Globus pallidus (tissue), 1 donor: ENCODE measurements at places on chromosomes 1 and 21.

- DNase-seq: peak; percentile 6
These were observed 23.3 kb downstream of the CELA3A start for GRCh38 chr1:22024485-22025367.

GRCh38 chr1:118302145-118302544 lies 117.1 kb upstream of the SPAG17 start:
- no peak for DNase-seq

- no peak for DNase-seq
These were observed 8.9 kb downstream of the RALGPS2 start for GRCh38 chr1:178733972-178734371.

GRCh38 chr1:175195281-175195680 lies 2.7 kb upstream of the KIAA0040 start:
- no peak for DNase-seq

GRCh38 chr21:26686278-26686677 lies 113.2 kb upstream of the CYYR1 start:
- no peak for DNase-seq

GRCh38 chr1:95084317-95085176 lies 11.8 kb upstream of the ALG14 start:
- peak; percentile 66 for DNase-seq

DNA sequence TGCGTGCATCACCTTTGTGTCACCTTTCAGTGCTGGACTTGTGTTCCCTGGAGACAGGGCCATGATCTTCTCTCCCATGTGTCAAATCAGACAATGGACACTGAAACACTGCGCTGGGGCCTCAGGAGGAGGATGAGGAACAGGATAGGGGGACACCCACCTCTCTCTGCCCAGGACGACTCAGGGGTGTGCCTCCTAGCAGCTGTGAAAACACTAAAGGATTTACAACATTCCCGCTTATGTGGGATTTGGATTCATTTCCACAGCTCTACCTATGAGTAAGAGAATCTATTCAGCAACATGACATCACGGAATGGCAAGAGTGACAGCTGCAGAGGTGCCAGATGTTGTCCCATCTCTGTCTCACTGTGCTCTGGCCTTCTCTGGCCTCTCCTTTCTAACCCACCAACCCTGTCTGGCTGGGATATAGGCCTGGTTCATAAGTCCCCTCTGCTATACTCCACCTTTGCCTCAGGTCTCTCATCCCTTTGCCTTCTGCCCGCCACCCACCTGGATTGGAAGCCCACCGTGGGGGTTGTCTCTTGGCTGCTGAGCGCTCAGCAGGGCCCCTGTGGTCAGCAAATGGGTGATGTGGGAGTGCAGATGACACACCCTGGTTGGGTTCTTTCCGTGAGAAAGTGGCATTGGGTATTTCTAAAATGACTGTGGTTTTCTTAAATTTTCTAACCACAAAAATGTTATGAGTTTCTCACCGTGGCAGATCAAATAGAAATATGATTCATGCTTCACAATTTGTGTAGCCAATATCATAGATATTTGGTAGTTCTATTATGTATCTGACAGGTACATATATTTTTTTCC lies 47.1 kb upstream of the TLR5 start:
- no peak for DNase-seq

GRCh38 chr1:3012456-3013291 lies 8.6 kb upstream of the ACTRT2 start:
- peak; percentile 72 for DNase-seq

- no peak for DNase-seq
These were observed 181.9 kb downstream of the LMO4 start for GRCh38 chr1:87510540-87510939.

GRCh38 chr1:79711001-79711431 lies 704.5 kb upstream of the ADGRL4 start:
- DNase-seq: no peak

DNA sequence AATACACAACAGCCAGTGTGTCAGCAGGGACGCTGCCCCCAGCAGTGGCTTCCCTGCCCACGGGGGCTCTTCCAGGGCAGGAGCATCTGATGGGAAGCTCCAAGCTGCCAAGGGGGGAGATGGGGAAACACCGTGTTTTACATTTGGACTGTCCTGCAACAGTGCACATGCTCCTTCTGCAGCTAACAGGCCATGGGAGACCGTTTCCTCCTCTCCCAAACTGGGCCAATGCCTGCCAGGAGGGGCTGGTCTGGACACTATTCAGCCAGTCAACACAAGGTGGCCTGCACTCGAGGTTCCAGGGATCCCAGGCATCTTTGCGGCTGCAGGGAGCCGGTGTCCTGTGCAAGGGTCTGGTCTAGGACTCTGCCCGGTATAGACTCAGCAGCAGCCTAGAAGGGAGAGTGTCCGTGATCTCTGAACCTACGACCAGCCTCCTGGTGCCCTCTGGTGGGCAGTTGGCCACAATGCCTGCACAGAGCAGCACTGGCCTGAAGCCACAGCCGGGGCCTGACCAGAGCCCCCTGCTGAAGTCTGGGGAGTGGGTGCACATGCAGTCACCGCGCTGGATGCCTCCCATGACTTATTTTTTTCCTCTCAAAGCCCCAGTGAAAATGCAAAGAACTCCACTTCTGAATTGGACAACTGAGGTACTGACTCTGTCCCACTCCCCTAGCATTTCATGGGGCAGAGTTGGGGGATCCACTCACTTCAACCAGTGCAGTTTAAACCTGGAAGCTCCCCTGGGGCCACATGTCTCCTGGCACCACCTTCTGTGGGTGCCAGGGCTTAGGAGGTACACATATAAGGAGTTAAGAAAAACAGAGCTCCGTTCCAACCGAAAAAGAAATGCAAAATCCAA lies 33.3 kb downstream of the RCC2 start:
- DNase-seq: peak; percentile 43

DNA sequence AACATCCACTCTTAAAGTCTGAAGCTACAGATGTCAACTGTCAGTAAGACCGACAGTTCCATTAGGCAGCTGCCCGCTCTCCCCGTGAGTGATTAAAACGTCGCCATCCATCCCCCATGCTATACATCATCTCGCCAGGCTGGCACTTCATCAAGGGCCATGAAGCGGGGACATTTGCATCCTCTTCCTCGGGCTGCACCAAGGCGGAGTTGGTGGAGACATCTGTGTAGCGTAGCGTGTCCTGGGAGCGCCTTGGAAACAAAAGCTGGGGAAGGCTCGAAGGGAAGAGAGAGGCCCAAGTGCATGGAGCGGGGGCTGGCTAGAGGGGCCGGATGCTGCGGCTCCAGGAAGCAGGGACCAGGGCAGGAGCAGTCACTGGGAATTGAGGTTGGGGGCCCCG lies 250.1 kb downstream of the KAZN start:
- no peak for DNase-seq

- DNase-seq: no peak
These were observed 13.3 kb downstream of the NADK start for GRCh38 chr1:1764876-1765470.

DNA sequence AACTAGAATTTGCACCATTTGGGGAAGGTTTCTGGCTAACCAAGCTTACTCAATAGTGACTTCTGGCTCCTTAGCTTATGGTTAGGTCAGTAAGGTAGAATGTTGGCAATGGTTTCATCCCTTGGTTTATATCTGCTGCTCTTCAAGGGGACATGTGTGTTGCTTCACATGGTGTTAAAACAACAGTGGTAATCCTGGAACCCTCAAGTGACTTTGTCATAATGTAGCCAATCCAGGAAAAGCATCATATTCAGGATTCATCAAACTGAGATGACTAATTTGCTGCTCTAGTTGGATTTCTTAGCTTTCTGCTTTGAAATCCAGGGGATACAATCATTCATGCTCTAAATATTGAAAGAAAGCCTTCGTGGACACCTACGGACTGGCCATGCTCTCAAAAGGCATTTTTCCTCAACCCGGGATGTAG lies 108.7 kb downstream of the RGL1 start:
- no peak for DNase-seq

DNA sequence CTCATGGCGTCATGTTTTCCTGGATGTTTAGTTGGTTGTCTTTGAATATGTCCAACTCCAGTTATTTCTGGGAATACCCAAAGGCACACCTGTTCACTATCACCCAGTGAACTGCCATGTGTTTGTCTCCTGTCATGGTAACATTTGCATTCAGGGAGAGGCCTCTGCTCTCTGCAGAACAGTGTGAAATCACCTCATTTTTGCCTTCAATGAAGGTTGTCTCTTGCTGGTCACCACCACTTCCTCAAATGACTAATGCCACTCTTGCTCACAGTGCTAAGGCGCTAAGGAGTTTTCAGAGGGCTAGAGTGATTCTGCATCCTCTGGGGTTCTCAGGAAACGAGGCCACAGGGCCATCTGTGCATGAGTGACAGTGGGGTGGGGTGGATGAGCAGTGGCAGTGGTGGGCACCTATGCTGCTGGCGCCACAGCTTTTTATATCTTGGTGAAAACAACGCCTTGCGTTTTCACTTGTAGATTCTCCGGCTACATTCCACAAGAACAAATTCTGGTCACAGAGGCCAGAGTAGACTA lies 60.0 kb upstream of the ATP5PO start:
- peak; percentile 3 for DNase-seq

DNA sequence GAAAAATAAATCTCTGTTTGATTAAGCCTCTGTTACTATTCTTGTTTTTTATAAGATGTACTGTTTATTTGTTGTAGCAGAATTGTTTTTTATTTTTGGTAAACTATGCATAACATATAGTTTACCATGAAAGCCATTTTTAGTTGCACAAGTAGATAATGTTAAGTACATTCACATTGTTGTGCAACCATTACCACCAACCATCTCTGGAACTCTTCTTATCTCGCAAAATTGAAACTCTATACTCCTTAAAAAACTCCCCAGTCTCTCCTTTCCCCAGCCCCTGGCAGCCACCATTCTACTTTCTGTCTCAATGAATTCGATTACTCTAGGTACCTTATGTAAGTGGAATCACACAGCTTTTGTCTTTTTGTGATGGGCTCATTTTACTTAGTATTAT lies 27.4 kb upstream of the UHMK1 start:
- DNase-seq: no peak

GRCh38 chr1:39969048-39969447 lies 14.1 kb downstream of the MFSD2A start:
- DNase-seq: no peak

DNA sequence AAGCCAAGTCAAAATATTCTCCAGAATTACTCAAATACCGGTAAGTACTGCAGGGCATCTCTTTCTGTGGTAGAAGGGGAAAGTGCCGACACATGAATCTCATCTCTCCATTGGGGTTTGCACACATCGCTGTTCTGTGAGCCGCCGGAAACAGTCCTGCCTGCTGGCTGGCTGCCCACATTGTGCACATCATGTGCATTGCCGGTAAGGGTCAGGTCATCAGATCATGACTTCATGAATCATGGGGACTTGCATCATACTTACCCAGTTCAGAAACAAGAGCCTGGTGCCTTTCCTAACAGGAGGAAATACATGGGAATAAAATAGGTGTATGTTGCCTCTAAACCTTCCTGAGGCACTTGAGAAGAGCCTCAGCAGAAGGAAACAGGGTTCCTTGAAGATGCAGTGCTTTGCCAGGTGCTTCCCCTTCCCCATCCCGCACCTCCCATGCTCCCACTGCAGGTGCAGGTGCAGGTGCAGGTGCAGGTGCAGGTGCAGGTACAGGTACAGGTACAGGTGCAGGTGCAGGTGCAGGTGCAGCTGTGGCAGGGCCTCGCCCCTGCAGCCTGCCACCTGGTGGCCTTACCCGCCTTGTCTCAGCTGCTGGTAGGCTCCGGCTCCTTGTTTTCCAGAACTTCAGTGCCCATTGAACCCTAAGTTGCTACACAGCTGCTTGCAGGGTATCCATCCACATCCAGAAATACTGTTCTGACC lies 26.5 kb downstream of the GPR137B start:
- no peak for DNase-seq

- no peak for DNase-seq
These were observed 103.8 kb downstream of the TNFSF18 start for GRCh38 chr1:172946814-172947507.

- DNase-seq: no peak
These were observed 5.3 kb upstream of the MIB2 start for GRCh38 chr1:1609822-1610485.

DNA sequence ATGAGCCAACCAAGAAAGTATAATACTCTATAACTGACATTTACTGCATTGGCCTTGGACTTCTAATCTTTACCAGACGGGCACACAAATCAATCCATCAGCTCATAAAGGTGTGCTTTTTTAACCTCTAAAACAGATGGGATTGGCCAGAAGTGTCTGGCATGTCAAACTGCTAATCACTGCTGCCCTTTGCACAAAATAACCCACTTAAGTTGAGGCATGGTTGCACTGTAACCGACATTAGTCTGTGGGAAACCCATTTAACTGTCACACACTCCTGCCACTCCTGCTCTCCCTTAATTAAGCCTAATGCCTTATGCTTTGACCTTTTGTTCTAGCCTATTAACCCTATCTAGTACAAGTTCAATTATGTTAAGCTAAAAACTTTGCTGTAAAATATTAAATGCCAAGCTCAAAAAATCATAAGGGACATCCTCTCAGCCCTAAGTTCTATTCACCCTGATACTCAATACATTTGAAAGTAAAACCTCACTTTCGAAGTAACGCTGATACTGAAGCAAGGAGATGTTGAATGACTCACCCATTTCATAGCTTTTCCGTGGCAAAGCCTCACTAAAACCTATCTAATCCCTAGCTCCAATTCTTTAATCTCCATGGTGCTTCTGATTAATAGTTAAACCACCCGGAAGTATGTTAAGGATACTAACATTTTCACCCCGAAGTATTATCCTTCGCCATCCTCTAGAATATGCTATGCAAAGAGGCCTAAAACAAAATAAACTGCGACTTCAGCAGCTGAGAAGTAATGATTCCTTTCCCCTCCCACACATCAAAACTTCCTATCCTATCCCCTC lies 12.9 kb downstream of the NRIP1 start:
- DNase-seq: no peak

DNA sequence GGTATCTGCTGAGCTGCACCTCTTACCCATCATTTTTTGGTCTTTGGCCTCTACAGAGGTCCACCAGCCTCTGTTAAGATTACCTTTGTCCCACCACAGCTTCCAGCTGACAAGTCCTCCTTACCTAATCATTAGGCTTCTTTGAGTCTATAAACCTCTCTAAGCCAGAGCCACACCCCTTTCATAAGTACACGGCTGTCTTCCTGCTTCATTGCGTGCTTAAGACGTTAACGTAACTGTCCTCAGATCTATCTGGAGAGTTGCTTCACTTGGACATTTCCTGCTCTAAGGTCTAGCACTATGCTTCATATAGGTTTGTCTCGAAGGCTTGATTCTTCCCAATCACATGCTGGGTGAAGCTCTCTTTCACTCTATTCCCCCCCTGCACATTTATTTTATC lies 71.0 kb upstream of the CACHD1 start:
- no peak for DNase-seq

DNA sequence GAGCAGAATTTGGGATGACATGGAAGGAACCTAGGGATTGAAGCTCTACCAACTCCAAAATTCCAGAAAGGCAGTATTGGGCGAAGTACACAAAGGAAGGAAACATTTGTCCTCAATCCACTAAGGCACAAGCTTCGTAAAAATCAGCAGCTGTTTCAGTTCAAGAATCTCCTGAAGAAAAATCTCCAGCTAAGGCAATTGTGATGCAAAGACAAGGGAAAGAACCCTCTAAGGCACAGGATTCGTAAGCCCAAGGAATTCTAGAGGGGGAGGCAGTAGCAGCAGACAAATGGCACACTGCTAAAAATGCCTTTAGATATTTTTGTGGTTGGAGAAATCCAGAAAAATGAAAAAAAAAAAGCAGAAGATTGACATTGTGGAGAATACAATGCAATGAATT lies 64.5 kb upstream of the PLPPR5 start:
- no peak for DNase-seq
